ENCODE measurements at places on chromosomes 3 and 15. TPM values are rescaled to one million over a fixed set of nuclear protein-coding genes. Genes with fewer than 3 reads are reported as not detected.

The TMEM158 gene
- 26.5 TPM for total RNA-seq

The CCK gene
- total RNA-seq = not detected

The TNFAIP8L3 gene
- total RNA-seq = 3.8 TPM

The SPATA12 gene
- total RNA-seq = not detected

The OR5H6 gene
- total RNA-seq = not detected

The SKOR1 gene
- total RNA-seq = not detected

Measured in cardiac atrium fibroblast (primary cell).